EH (cell line): ENCODE measurements at places on chromosomes 2 and 18.
A peak's percentile ranks its signal among the peaks of the same experiment; 100 is the strongest.

- no peak for DNase-seq
Measured at GRCh38 chr2:12064153-12064552, 317.7 kb downstream of the LPIN1 start.

DNA sequence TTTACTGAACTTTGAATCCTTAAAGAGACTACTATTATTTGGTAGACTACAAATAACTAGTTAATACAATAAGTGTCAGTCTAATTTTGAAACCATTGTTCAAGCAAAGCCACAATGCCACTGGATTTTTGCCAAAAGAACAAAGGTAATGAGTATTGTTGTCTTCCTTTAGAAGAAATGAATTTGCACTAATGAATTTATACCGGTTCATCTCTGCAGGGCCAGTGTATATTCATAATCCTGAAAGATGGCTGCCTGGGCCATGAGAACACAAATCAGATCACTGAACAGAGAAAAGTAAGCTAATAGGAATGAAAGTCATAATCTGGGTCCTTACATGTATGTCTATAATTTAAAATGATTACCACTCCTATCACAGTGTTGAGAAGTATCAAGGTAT lies 31.2 kb downstream of the GCFC2 start:
- no peak for DNase-seq

DNA sequence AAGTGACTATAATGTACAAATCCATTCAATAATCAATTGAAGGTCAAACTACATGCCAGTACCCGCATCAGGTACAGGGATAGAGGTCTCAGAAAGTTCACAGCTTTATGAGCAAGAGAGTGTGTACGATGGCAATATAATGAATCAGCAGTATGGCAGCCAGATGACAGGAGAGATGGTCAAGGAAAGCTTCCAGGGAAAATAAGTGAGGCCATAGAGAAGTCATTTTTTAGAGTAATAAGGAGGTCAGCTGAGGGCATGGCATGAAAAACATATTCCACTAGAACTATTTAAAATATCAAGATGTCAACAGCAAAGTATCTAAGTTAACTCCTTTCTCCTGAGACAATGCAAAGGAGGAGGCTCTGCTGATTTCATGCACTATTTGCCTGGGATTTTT lies 108.0 kb downstream of the SLC8A1 start:
- DNase-seq = peak; percentile 95

GRCh38 chr2:55224761-55225261 lies 7.3 kb downstream of the CLHC1 start:
- DNase-seq = no peak

DNA sequence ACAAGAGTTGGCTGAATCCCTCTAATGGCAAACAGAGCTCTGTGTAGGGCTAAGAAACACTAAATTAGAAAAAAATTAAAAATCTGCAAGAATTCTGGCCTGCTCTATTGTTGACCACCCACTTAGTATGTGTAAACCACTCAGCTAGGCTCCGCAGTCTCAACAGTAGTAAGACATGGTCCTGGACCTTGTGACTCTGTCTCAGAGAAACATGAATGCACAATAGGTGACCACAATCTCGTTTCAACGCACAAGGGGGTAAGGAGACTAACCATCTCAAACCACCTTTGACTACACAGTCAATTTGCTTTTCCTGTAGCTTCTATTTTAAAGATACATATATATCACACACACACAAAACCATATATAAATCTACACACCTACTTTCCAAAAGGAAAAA lies 16.5 kb downstream of the SEPTIN10 start:
- DNase-seq = no peak

DNA sequence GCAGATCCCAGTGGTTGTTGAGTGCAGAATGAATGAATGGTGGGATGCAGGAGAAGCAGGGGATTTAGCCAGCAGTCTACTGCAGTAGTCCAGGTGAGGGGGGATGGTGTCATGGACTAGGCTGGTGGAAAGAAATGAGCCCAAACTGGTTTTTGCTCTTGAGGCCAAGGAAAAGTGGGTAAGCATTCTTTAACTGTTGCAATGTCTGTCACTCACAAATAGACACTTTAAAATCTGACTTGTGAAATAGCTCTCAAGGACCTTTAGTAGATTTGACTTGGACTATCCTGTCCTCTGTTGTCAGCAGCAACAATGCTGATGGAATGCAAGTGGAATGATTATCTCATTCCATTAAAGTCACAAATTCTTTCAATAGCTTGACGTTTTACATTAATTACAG lies 37.5 kb upstream of the STK17B start:
- peak; percentile 41 for DNase-seq

- DNase-seq = no peak
Measured at GRCh38 chr2:37367984-37368383, 23.6 kb downstream of the QPCT start.

GRCh38 chr2:218285604-218286003 lies 6.7 kb downstream of the TMBIM1 start:
- DNase-seq = peak; percentile 48

- no peak for DNase-seq
Measured at GRCh38 chr2:43345391-43345813, 119.0 kb upstream of the ZFP36L2 start.

DNA sequence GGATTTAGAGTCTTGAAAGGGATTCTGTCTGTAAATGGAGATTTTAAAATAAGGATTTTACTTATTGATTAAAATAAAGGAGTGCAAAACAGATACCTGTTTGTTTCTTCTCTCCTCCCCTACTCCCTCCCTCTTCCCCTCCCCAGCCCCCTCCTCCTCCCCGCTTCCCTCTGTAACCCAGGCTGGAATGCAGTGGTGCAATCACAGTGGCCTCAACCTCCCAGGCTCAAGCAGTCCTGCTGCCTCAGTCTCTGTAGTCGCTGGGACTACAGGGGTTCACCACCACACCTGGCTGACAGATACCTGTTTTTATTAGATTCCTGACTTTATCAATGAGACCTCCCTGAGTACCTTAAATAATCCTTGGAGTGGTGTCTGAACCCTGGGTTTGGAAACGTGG lies 57.1 kb downstream of the OXER1 start:
- peak; percentile 6 for DNase-seq

DNA sequence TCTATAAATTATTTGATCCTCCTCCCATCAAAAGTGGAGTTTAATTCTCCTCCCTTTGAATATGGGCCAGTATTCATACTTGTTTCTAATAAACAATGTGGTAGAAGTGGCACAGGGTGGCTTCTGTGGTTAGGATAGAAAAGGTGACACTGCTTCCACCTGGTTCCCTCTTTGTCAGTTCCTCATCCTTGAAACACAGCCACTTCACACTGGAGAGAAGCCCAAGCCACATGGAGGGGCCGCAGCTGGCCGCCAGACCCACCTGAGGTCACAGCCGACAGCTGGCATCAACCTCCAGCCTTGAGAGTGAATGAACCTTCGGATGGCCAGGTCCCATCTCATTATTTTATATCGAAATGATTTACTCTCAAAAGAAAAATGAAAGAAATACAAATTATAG lies 27.5 kb upstream of the SLC66A3 start:
- no peak for DNase-seq

- DNase-seq = no peak
Measured at GRCh38 chr2:55164534-55165480, 67.3 kb downstream of the CLHC1 start.

- DNase-seq = peak; percentile 12
Measured at GRCh38 chr2:18752667-18753422, 163.5 kb upstream of the NT5C1B start.

DNA sequence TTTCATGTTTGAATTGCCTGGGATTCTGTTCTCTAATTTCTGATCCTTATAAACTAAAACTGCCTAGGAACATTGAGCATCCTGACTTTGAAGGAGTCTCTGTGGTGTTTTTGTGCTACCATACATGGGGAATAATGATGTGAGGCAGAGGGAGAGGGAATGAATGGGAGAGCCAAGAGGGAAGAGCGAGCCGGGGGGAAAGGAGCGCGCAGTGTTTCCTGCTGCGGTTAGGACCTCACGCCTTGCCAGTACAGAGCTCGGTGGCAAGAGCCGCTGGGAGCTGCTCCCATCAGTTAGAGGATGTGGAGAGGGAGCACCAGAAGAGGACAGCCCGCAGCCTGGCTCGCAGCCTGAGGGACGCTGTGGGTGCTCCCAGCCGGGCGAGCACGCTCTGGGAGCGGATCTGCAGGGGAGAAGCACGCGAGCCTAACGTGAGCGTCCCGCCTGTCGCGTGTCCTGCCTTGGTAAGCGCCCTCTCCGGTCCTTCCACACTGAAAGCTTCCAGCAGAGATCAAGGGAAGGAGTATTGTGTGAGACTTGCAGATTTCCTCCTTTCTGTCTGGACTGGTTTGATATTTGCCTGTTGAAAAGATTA lies 114.7 kb downstream of the FAM210A start:
- DNase-seq = peak; percentile 51

DNA sequence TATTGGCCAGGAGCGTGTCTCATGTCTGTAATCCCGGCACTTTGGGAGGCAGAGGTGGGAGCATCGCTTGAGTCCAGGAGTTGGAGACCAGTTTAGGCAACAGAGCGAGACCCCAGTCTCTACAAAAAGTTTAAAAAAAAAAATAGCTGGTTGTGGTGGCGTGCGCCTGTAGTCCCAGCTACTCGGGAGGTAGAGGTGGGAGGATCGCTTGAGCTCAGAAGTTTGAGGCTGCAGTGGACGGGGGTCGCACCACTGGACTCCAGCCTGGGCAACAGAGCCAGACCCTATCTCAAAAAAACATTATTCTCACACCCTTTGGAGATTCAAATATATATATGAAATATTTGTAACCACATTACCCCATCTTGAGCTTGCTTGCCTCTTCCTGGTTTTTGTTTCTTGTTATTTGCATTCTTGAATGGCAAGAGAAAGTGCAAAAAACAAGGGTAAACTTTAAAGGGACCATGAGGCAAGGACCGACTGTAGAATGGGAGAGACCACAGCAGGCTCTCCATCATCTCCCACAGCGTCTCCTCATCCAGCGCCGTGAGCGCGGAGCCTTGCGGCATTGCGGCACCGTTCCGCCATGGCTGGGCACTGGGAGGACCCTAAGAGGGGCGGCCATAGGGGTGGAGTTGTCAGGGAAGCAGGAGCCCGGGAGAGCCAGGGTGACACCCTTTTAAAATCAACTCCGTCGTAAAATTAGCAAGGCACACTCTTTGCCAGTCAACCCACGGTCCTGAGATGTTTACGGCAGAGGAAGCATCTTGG lies 1.4 kb downstream of the ELP2 start:
- DNase-seq = no peak

DNA sequence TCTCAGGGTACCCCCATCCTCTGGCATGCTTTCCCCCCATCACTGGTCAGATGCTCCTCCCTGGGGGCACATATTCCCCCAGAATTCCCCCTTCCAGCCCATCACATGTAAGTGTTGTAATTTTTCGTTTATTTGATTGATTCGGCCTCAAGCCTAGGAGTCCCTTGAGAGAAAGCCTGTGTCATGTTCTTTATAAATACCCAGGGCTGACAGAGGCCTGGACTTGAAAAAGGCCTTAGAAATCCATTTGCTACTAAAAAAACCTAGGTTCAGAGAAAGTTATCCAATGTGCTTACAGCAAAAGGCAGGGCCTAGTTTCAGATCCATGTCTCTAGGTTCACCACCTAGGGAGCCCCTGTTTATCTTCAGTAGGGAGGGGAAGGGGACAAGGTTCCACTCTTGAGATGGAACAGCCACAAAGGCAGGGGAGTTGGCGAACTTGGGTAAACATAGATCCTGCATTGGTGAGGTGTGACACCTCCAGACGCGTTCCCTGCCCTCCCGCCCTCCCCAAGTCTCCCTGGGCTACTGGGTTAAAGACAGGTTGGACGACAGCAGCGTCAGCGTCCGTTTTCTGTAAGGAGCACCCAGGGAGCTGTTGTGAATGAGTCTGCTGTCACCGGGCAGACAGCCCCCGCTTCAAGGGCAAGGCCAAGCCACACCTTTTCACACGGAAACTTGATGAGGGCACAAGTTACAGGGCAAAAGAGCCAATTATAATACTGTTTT lies 147.8 kb downstream of the EN1 start:
- DNase-seq = no peak

GRCh38 chr2:8441371-8441770 lies 240.5 kb upstream of the ID2 start:
- no peak for DNase-seq

DNA sequence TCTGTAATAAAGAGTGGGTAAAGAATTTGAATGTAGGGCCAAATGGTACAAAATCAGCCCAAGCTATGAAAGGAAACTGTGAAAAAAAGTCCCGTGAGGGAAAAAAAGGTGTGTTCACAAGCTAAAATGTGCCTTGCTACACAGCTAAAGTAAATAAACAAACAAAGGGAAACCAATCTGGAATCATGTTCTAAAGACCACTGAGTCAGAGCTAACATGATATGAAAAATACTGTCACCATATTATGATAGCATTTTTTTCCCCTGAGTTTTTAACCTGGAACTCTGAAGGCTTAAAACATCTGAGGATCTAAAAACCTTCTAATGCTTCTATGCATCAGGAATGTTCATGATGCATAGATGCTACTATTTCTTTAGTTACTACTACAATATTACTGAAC lies 58.8 kb downstream of the SCN1A start:
- DNase-seq = no peak

GRCh38 chr2:209476367-209477208 lies 52.7 kb downstream of the MAP2 start:
- DNase-seq = peak; percentile 86

DNA sequence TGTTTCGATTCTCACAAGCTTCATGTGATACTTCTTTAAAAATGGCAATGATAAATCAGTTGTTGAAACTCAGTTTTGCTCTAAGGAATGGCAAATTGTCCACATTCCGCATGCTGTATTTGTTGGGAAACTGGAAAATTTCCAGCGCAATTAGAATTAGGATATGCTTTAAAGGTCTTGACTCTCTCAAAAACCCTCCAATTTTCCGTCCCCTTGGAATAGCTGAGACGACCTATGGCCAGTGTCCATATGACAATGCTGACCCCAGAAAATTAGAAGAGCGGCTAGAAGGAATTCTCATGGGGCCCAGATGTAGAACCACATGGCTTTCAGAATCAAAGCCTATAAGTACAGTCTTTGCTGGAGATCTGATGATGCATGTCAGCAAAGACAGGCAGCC lies 170.8 kb downstream of the TMEM18 start:
- DNase-seq = no peak

- DNase-seq = no peak
Measured at GRCh38 chr2:135150725-135151124, 98.6 kb downstream of the RAB3GAP1 start.

DNA sequence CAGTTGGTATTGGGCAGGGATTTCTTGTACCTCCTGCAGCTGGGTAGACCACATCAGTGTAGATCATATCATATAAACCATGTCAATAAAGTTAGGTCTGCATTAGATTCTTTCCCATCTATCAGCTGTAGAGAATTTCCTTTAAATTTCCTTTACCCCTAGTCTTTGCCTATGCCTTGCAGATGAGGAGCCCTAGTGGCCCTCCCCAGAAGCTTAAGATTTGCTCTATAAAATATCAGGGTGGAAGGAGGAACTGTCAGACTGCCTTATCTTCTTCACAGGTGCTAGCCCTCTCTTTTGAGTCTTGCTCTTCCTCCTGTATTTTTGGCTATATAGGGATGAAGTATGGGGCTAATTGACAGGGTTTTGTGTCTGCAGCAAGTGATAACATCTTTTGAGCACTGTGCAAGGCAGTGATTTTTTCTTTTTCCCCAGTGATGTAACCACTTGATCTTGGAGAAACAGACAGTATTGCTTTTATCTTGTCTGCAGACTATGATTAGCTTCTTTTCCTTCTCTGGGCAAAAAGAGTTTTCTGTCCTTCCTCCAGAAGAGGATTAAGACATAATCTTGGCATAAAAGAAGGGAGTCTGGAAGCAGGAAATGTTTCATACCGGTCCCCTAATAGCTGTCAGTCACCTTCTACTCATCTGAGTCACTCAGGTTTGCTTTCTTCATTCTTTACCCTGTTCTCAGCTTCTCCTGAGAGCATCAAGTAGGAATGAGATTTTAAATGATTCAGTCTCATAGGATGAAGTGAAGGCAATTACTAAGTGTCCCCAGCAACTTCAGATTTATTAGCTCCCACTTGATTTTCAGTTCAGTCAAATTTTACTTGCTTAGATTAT lies 286.4 kb downstream of the CDH19 start:
- no peak for DNase-seq
